Activated CD4-positive, alpha-beta T cell treated with anti-CD3 and anti-CD28 coated beads for 1 hour (primary cell): ENCODE measurements at places on chromosomes 3 and 15.

DNA sequence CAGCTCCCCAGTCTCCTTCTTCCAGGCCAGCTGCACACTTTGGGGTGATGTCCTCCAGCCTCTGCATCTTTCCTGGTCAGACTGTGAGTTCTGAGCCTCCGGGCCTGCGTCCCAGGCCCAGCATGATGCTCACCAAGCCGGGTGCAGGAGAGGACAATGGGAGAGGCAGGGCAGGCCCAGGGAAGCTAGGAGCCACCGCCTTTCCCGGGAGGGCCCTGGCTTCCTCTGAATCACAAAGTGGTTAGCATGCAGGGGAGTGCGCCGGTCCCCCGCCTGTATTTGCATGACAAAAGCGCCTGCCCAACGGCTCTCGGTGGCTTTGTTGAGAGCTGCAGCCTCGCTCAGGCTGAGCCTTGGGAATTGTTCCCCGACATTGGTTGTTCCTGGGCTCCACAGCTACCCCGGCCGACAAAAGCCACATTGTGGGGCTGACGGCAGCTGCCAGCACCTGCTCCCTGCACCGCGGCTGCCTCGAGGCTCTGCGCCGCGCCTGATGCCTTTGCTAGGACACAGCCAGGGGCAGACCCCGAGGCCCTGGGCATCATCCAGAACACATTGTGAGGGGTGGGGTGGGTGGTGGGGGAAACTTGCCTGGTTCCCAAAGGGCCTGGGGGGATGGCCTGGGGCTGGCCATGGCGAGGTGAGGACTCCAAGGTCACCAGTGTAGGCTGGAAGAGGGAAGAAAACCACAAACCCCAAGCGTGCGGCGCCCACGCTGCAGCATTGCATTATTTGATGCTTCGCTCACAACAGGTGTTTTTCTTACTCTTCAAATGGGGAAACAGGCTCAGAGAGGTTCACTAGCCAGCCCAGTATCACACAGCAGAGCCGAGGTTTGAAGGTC lies 20.0 kb upstream of the KLF13 start:
- no peak for DNase-seq

- DNase-seq, result no peak
These were observed 166.7 kb downstream of the STT3B start for GRCh38 chr3:31699309-31699953.

DNA sequence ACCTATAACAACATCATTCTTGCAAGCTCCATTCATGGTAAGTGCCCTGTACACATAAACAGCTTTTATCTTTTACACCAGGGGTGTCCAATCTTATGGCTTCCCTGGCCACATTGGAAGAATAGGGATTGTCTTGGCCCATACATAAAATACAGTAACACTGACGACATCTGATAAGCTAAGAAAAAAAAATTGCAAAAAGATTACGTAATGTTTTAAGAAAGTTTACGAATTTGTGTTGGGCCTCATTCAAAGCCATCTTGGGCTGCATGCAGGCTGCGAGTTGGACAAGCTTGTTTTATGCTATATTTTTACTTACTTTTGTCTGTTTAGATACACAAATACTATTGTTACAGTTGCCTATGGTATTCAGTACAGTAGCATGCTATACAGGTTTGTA lies 31.6 kb downstream of the ZNF654 start:
- no peak for DNase-seq

- no peak for DNase-seq
These were observed 76.3 kb downstream of the SMARCC1 start for GRCh38 chr3:47705391-47705790.

- no peak for DNase-seq
These were observed 42.6 kb downstream of the ZNF148 start for GRCh38 chr3:125332504-125332903.

DNA sequence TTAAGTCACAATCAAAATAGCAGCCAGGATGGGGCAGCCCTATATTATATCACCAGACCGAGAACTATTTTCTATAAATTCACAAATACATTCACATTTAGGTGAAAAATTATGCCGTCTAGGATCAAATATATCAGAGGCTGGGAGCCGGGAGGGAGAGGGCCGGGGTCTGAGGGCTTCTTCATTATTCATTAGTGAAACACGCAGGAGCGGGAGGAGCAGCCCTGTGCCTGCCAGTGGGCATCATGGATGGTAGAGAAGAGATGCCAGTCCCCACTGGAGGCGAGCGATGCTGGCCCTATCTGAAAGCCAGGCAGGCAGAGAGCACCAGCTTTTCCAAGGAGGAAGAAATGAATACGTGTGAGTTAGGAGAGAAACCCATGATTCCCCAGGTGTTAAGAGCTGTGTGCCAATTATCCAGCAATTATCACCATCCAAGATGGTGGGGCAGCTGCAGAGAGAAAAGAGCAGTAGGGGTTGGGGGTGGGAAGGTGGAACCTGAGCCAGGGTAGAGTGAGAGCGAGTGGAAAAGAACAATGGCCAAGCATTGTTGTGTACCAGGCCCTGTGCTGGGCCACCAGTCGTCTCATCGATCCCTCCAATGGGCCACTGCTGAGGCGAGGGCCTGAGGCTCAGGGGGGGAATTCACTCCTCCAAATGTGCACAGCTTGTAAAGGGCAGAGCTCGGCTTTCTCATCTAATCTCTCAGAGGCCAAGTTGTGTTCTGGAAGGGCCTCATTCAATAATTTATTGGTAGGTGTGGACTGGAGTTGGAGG lies 261.3 kb upstream of the TLE3 start:
- no peak for DNase-seq

GRCh38 chr3:77370413-77370812 lies 330.5 kb downstream of the ROBO2 start:
- DNase-seq, result no peak

GRCh38 chr3:1953536-1953935 lies 145.1 kb upstream of the CNTN4 start:
- no peak for DNase-seq

DNA sequence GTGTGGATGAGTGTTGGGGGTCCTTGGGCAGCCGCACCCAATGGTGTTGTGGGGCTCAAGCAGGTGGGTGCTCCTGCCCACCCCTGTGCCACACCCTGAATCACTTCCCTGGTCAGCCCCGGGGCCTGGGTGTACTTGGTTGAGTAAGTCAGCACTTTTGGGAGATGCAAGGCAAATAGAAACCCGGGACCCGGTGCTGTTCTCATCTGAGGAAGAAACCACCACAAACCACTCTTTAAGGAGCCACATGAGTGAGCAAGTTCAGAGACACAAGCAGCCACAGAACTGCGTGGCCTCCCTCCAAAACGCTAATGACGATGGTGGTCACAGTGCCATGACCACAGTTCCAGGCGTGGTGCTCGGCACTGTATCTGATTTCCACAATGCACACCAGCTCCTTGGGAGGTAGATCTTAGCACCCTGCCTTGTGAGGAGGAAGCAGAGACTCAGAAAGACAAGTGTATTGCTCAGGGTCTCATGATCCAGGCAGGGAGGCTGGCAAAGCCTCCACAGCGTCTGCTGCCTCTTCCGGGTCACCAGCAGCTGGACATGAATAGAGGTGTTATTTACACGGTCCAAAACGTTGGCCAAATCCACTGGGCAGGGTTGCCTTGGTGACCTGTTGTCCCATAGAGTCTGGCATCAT lies 118.2 kb upstream of the ALDH1A3 start:
- DNase-seq, result no peak

GRCh38 chr3:57890874-57891273 lies 117.3 kb upstream of the FLNB start:
- no peak for DNase-seq

DNA sequence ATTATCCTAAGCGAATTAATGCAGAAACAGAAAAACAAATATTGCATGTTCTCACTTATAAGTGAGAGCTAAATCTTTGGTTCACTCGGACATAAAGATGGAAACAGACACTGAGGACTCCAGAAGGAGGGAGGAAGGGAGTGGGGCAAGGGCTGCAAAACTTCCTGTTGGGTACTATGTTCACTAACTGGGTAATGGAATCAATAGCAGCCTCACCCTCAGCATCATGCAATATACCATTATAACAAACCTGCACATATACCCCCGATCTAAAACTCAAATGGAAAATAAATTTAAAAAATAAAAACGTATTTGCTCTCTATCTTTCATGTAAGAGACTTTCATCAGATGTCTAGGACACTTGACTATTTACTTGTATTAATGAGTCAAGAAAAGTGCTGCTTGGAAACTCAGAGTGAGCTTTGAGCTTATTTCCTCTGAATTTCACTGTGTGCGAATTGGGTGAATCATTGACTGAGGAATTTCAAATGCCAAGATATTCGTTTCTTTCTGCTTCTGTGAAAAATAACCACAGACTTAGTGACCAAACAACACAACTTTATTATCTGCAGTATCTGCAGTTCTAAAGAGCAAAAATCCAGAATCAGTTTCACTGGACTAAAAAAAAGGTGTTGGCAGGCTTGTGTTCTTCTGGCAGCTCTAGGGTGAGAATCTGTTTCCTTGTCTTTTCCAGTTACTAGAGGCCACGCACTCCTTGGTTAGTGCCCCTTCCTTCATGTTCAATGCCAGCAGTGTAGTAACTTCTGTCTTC lies 18.4 kb downstream of the TM4SF18 start:
- no peak for DNase-seq

DNA sequence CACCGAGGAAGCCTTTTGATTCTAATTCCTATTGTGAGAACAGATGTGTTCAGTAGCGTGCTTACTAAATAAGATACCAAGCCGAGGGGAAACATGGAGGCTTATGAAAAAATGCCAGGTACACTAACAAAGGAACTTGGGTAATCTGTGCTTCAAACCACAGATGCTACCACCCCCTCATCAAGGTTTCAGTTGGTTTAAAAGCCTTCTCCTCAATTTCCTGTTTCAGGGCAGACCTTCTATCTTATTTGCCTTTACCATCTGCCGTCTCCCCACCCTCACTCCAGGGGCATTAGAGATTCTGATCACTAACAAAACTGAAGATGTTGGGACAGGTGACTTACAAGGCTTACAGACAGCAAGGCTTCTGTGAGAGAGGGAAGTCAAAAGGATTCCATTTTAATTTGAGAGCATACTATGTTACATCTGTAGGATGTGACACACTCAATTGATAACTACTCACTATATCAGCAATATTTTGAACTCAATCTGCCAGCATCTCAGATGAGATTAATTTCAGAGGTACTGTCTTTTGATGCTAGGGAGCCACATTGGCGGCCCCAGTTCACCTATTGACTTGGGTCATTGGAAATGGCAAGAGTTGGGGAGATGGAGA lies 60.6 kb upstream of the PLCL2 start:
- no peak for DNase-seq

- DNase-seq, result no peak
These were observed 15.7 kb upstream of the USF3 start for GRCh38 chr3:113712129-113712528.

DNA sequence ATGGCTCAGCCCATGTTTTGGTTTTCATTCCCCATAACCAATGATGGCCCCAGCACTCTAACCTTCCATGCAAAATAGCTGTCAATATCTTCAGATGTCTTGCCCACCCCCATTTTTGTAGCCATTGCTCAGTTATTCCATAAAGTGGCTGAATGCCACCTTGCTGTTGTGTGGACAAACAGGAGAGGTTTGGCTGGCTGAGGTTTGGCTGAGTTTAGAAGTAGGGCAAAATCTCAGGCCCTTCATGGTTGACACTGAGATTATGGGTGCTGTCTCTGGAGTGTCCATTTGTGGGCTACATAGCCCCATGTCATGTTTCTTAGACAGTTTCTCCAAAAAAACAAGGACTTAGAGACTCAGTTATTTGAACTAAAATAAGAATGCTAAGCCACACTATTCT lies 96.9 kb downstream of the TCF12 start:
- DNase-seq, result no peak

DNA sequence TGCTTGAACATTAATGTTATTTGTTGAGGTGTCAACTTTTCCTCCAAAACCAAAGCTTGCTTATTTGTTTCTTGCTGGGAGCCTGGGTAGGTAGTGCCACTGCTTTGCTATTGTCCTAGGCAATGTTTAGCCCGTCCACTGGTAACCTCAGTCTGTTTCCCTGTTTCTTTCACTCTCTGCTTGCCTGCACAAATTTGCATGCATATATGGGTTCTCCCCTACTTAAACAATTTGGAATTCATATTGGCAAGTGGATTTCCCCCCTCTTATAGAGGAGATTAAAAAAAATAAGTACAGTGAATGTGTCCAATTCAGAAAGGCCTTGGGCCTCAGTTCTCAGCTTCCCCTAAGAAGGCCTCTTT lies 45.0 kb upstream of the BOC start:
- no peak for DNase-seq
